ENCODE measurements at places on chromosomes 16 and 17. TPM values are rescaled to one million over a fixed set of nuclear protein-coding genes. Genes with fewer than 3 reads are reported as not detected.

Gene TMEM88
- total RNA-seq, result not detected

GRCh38 chr17:15469260-15469659, 1.8 kb upstream of the CDRT4 start:
- DNase-seq, result no peak

- DNase-seq, result no peak
Measured at GRCh38 chr16:9661336-9662017, 520.8 kb downstream of the GRIN2A start.

GRCh38 chr16:88558457-88559442, 11.5 kb upstream of the ZC3H18 start:
- peak; percentile 57 for DNase-seq

DNA sequence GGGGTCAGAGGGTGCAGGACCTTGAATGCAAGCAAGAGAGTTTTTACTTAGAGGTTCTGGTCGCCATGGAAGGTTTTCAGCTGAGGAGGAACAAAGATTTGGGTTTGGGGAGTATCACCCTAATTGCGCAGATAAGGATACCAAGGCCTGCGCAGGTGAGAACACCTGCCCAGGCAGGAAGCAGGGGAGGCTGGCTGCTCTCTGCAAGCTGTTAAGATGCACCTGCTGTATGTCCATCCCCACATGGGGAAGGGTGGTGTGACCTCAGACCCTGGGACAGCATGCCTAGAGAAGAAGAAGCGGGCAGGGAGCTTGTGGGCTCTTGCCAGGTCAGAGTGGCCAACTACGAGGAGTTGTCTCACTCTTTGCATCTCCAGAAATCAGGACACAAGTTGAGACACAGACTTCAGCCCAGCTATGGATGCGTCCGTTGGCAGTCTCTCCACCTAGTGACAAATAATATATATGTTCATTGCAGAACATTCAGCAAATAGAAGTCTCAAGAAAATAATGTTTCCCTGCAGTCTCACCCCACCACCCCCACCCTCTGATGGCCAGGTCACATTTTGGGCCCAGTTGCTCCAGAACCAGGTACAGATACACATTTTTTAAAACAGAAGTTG, 77.7 kb downstream of the SREBF1 start:
- DNase-seq, result no peak

- DNase-seq, result no peak
Measured at GRCh38 chr17:80362428-80363119, 52.4 kb upstream of the ENDOV start.

DNA sequence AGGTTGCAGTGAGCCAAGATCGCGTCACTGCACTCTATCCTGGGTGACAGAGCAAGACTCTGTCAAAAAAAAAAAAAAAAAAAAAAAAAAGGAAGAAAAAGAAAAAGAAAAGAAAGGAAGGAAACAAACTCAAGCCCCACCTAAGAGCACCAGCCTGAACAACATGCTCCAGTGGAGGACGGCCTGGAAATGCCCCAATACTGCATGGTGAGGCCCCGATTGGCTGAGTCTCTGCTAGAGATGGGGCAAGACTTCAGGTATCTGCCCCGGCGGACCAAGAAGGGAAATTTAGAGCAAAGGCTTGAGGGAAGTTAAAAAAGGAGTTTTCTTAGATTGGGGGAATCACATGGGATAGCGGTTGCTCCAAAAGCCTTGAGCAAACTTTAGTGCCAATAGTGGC, 10.4 kb upstream of the ZNF652 start:
- DNase-seq, result no peak

Gene NAA60
- total RNA-seq, result 7.6 TPM
